ENCODE measurements at places on chromosomes 4 and X.
A peak's percentile ranks its signal among the peaks of the same experiment; 100 is the strongest.

- no peak for DNase-seq
Measured at GRCh38 chrX:46574774-46575381, 1.3 kb downstream of the CHST7 start.

DNA sequence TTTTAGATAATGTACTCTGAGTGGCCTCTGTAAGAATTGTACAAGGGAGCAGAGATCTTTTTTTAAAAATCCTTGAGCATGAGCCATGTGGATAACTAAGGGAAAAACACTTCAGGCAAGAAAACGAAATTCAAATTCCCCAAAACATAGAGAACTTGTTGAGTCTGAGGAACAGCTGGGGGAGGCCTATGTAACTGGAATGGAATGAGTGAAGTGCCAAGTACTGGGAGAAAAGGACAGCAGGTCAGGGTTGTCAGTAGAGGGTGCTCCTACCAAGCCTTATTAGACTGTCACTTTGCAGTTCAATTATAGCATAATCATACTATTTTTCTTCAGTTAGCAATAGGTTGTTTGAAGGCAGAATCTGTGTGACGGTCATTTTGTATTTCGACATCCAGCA is 135.1 kb downstream of the ARHGAP6 start:
- no peak for DNase-seq

DNA sequence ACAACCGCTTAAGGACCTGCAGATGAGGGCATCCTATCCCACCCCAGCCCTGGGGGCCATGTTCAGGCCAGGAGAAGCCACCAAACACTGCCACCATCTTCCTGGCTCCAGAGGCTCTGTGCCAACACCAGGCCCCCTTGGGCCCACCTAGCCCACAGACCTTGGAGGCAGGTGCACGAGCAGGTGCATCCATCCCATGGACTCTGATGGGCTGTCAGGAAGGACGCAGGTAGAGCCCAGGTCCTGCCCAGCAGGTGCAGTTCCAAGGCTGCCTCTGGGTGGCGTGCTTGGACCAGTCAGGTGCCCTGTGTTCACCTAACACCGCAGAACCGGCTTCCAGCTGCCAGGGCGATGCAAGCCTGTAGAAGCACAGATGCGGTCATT is 22.8 kb upstream of the PDE6B start:
- peak; percentile 72 for DNase-seq

DNA sequence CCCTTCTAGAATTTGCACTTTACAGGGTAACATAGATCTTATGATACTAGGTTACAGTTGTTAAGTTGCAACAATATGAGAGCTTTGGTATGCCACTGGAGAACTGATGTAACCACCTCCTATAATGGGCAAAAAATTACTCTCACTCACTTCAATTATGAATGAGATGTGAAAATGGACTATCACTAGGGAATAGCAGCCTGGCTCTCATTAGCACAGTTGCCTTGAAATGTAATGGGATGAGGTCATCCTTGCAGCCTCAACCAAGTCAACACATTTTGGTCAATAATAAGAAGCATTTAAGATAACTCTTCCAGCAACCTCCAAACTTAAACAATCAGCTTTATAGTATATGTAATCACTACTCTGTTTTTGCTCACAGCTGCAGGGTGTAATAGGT is 69.4 kb downstream of the TBC1D9 start:
- DNase-seq, result no peak

DNA sequence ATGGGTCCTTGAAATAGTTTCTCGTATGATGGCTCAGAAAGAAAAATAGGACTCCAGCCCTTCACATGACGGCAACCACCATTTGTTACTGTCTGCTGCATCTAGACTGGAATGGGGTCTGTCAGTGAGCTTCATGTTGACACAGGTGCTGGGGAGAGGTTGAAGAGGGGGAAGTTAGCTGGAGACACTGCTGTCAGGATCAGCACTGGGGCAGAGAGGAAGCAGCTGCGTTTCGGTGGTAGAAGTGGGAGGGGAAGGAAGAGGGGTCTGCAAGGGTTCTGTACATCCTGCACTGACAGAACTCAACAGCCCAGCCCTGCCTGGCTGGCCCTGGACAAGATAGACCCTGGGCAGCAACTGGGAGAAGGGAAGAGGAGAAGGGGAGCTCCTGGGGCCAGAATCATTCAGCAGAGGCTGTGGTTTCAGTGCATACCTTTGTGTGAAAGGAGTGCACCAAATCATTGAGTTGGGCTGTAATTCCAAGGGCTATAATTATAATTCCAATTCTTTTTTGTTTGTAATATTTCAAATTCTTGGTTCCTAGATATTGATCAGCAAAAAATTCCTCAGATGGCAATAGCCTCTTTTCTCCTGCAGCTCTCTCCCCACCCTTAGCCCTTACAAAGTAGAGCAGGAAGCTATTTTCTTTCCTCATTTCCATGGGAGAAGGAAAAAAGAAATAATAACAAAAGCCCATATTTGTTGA is 119.4 kb upstream of the C1GALT1C1 start:
- no peak for DNase-seq

- DNase-seq, result no peak
Measured at GRCh38 chrX:56812515-56813105, 83.6 kb downstream of the NBDY start.

GRCh38 chr4:123444290-123444731 is 47.7 kb downstream of the SPRY1 start:
- no peak for DNase-seq

DNA sequence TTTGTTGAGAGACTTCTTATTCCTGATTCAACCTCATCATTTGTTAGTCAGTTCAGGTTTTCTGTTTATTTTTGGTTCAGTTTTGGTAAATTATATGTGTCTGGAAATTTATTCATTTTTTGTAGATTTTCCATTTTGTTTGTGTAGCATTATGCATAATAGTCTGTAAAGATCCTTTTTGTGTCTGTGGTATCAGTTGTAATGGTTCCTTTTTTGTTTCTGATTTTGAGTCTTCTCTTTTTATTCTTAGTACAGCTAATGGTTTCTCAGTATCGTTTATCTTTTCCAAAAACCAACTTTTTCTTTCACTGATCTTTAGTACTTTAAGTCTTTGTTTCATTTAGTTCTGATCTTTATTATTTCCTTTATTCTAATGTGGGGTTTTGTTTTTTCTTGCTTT is 61.4 kb downstream of the NWD2 start:
- DNase-seq, result no peak

DNA sequence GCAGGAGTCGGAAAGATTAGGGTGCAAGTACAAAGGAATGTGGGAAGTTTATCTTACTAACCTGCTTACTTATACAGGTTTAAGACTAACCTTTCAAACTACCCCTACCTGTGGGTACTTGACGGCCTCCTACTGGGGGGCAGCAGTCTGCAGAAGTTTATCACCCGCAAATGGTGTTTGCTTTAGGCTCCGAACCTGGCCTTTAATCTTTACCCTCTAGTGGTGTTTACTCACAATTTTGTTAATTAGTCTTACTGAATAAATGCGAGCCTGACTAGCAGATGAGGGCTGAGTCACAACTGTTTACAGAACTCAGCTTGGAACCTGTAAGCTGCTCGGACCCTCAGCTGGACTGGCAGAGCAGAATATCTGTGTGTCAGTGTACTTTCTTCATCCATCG is 204.2 kb upstream of the GPRIN3 start:
- no peak for DNase-seq

DNA sequence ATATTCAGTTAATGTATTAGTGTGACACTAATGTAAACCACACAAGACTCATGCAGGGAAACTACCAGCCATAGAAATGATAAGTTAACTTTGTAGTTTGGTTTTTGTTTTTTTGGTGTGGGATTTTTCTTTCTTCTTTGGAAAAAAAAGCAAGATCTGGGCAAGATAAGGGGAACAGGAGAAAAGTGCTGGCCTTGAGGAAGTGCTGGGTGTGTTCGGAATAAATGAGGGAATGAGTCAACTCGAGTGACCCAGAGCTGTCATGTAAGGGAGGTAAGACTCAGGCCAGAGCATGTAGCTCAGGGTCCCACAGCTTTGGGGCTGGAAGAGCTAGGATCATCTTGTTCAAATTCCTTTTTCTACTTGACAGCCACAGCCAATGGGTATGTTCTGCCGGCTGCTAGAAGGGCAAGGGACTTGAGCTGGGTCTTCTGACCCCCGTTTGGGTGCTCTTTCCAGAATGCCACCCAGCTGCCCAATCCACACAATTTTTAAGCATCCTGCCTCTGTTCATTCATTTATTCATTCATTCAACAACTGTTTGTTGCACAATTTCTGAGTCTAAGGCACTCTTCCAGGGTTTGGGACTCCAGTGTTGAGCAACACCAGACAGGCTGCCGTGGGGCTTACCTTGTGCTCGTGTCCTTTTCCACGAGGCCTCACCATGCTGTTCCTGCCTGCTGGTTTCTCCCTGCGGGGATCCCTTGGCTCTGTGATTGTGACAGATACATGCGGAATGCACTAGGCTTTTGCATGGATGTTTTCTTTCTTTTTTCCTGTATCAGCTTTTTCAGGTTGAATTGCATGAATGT is 54.5 kb downstream of the CLDN34 start:
- DNase-seq, result no peak

GRCh38 chr4:111154934-111155333 is 532.1 kb upstream of the PITX2 start:
- DNase-seq, result no peak

GRCh38 chrX:24241822-24242648 is 71.8 kb downstream of the SUPT20HL2 start:
- DNase-seq, result no peak

DNA sequence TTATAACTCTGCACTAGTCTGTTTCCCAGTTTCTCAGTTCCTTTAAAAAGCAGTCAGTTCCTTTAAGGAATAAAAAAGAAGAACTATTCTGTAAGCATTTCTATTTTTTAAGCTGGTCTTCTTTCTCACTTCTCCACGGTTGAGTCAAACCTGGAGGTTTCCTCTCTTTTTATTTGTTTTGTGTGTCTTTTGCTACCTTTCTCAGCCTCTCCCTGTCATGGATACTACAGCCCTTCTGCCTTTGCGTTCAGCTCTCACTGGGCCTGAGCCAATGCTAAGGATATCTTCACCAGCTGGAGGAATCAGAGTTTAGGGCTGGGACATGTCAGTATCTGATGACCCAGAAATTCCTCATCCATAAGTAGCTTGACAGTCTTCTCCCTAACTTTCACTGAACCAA is 49.7 kb upstream of the PRKX start:
- no peak for DNase-seq

GRCh38 chr4:4585012-4585670 is 43.3 kb upstream of the STX18 start:
- DNase-seq, result no peak

GRCh38 chr4:112700679-112701078 is 63.7 kb downstream of the LARP7 start:
- no peak for DNase-seq

DNA sequence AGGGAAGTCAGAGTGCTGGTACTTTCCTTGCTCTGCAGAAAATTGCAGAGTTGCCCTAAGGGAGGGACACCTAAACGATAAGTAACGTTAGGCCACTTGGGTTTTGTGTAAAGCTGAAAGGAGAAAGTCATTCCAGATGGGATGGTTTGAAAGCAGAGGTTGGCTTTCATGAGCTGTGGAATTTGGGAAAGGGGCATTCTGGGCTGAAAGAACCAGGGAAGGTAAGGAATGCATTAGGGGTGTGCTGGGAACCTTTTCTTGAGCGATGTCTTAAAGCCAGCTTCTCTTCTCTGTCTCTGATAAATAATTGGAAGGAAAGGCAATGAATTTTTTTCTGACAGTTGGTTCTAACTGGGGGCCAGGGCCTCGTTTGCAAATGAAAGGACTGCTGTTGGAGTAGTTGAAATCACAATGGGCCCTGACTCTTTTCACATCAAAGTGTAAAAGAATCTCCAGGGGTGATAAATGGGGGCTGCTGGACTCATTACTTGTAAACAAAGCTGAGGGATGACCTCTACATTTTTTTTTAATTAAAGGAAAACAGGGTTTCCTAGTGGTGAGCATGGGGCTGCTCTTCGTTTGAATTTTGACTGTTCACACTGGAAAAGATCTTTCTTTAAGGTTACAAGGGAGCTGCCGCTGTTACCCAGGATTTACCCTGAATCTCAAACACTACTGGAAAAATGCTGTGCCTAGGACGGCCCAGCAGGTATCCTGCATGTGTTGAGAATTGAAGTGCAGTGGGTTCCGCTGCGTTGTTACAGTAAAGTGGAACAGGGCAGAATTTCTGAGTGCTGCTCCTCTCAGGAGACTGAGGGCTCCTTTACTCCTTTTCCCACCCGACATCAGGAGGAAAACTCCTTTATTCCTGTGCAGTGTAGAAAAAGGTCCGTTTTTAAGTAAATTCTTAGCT is 25.0 kb downstream of the AFF1 start:
- no peak for DNase-seq

GRCh38 chr4:140238351-140239056 is 84.5 kb upstream of the MAML3 start:
- DNase-seq, result peak; percentile 96

DNA sequence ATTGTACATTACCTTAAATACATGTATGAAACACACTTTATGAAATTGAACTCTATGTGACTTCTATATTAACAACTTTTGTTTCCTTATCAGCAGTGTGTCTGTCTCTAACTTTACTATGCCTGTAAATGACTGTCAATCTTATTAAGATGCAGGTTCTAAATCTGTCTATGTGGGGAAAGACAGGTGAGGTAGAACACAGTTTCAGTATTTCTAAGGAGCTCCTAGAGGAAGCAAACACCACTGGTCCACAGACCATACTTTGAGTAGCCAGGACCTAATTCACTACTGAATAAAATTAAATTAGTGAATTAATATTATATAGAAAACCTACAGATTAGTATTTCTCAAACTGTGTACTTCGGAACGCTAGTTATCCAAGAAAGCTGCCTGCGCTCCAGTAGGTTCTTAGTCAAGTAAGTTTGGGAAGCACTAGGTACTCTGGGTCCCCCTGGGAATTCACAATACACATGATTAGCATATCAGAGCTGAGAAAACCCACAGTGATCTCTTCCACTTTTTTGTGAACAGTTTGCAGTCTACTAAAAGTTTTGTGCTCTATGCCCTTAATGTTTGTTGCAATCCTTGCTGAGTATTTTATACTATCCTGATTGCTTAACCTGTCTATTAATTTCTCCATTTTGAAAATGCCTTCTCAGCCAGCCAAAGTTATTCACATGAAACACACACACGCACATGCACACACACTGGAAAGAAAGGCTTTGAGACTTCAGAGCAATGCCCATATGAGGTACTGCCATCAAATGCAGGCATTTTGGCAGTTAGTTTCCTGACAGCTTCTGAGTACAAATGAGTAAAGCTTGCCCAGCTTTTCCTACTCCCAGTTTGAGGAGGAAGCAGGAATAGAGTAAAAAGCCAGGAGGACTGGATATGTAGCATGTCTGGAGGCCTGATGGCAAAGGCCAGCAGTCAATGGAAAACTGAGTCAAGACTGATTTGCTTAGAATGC is 133.6 kb upstream of the CPEB2 start:
- no peak for DNase-seq

- no peak for DNase-seq
Measured at GRCh38 chrX:114332766-114333165, 251.1 kb upstream of the HTR2C start.
